Stimulated activated CD4-positive, alpha-beta T cell treated with anti-CD3 and anti-CD28 coated beads, Interleukin-12 subunit alpha, Interleukin-12 subunit beta, amount 100 ng/mL, for 4 hours (primary cell): ENCODE measurements at places on chromosomes 1 and 21.

DNA sequence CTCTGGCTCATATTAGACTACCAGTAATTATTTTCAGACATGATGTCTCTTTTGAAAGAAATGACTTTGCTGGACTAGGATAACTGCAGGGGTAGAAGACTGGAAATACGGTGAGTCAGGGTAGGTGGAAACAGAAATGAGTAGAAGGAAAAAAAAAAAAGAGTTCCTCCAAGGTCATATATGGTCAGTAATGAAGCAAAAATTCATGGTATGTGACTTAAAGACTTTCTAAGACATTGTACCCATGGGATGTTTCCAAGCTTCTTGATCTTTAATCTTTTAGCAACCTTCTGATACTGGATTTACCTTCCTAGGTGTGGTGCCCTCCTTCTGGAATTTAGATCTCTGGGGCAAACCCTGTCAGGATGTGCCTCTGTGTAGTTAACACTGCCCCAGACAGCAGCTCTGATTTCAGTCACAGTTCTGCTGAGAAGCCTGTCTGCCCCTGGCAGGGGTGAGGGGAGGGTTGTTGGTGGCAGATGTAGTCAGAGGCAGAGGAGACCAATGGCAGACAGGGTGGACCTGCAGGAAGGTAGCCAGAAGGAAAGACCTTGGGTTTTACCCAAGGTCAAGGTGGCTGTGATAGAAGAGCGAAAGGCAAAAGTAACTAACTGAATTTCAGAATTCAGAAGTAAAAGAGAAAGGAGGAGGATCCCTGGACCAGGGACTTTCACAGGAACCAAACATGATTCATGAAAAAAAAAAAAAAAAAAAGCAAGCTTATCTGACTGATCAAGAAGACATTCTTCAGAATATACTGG, 44.1 kb upstream of the BCL10 start:
- DNase-seq = no peak

GRCh38 chr1:76070538-76070937, 4.0 kb upstream of the ST6GALNAC3 start:
- DNase-seq = no peak

- DNase-seq = no peak
Measured at GRCh38 chr21:36004441-36004840, 55.9 kb downstream of the SETD4 start.

DNA sequence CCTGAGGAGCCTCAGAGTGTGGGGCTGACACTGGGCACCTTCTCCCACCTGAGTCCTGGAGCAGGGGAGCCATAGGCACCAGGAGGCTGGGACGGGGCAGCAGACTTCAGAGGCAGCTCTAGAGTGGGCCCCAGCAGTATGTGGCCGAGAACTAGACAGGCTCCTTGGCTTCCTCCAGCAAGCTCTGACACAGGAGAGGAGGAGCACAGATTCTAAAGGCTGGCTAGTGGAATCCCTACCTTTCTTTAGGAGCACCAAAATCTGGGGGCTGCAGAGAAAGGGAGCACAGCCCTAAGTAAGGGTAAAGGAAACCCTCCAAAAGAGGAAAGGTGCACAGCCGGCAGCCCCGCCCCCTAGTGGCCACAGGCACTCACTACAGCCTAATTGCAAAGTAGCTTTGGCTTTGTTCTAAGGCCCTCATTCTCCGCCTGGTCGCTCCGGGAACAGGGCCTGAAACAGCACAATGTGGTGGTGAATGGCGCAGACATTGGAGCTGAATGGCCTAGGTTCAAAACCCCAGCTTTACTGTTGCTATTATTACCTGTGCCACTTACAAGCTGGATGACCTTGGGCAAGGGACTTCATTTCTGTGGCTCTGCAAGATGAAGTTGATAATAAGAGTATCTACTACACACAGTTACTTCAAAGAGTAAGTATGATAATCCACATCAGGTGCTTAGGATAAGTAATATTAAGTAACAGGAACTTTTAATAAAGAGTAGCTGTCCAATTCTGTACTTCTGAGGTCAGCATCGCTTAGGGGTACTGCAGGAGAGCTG, 8.8 kb upstream of the GUCA2A start:
- DNase-seq = peak; percentile 65

DNA sequence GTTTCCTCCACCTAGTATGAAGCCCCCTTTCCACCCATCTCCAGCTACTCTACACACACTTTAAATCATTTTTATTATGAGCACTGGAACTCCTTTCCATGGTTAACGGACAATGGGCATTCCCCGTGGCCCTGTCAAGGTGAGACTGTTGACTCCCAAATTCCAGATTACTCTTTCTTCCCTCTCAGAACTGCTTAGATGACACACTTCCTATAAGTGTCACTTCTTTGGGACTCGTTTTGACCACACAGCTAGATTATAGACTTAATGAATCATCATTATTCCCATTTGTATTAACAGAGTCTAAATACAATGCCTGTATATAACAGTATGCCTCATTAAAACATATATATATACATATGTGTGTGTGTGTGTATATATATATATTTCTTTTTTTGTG, 215.1 kb downstream of the BRINP3 start:
- DNase-seq = no peak

- DNase-seq = no peak
Measured at GRCh38 chr1:48661726-48662463, 114.8 kb downstream of the BEND5 start.

- DNase-seq = no peak
Measured at GRCh38 chr1:219143735-219144134, 29.9 kb upstream of the LYPLAL1 start.

- no peak for DNase-seq
Measured at GRCh38 chr1:180945551-180945950, 32.9 kb downstream of the KIAA1614 start.

GRCh38 chr1:39529901-39530535, 38.6 kb downstream of the BMP8A start:
- DNase-seq = no peak

GRCh38 chr1:157234705-157235273, 96.6 kb upstream of the ETV3 start:
- DNase-seq = no peak

GRCh38 chr1:221074332-221074731, 195.1 kb downstream of the HLX start:
- no peak for DNase-seq
